ENCODE measurements at places on chromosomes 4 and X.

GRCh38 chrX:153722704-153723350, 1.4 kb downstream of the BCAP31 start:
- DNase-seq, result no peak

DNA sequence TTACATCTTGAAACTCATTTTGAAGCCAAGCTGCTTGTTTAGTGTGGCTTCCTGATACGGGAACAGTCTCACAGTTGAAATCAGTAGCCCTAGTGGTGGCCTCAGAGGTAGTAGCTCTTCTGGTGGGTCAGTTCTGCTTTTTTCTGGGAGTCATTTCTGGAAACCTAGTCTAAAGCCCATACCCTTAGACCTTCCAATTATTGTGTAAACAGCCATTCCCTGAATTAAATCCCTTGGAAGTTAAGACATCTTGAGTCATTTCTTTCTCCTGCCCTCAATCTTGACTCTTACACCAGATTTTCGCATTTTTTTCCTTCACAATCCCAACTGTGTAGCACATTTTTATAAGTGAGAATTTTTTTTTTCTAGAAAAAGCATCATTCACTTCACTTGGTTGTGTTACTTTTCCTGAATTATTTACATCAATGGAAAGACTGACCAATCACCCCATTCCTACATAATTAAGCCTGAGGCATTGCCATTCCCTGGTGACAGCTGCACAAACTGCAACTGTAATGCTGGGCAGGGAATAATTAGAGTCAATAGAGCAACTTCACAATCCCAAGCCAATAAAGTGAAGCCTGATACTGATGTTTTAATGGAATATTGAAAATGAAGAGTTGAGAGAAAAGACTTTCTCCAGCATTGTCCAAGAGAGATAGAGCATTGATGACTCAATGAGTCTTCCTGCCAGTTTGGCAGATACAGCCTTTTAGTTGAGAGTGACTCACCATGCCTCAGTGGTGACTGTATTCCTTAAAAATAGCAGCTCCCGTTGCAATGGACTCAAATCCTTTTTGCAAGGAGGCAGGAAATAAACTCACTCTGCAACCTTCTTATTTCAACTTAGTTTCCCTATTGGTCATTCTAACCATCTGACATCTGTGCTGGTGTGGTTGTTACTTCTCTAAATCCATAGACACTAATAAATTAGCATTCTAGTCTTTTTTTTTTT, 13.0 kb upstream of the SEPSECS start:
- no peak for DNase-seq

DNA sequence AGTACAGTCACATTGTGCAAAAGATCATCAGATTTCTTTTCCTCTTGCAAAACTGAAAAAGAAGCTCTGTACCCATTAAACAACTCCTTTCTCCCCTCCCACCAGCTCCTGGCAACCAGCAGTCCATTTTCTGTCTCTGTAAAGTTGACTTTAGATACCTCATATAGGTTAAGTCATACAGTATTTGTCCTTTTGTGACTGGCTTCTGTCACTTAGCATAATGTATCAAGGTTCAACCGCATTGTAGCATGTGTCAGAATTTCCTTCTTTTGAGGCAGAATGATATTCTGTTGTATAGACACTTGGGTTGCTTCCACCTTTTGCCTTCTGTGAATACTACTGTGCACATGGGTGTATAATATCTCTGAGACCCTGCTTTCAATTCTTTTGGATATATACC, 121.8 kb downstream of the SH3KBP1 start:
- no peak for DNase-seq

- no peak for DNase-seq
Measured at GRCh38 chrX:48983081-48983480, 11.4 kb upstream of the KCND1 start.

Data from CD4-positive, alpha-beta T cell treated with Interleukin-21 for 1 hour (primary cell).